CD8-positive, alpha-beta memory T cell (primary cell): ENCODE measurements at places on chromosomes 2 and 18. TPM values are rescaled to one million over a fixed set of nuclear protein-coding genes. Genes with fewer than 3 reads are reported as not detected.

- no peaks in the 10 kb centered on the region for H3K4me1 ChIP-seq
- no peaks in the 10 kb centered on the region for H3K36me3 ChIP-seq
- H3K27me3 ChIP-seq, result no peaks in the 10 kb centered on the region
- H3K4me3 ChIP-seq, result no peak overlapping the region
- no peak overlapping the region for H3K27ac ChIP-seq
These were observed 166.8 kb downstream of the NRP2 start for GRCh38 chr2:205849136-205849535.

DNA sequence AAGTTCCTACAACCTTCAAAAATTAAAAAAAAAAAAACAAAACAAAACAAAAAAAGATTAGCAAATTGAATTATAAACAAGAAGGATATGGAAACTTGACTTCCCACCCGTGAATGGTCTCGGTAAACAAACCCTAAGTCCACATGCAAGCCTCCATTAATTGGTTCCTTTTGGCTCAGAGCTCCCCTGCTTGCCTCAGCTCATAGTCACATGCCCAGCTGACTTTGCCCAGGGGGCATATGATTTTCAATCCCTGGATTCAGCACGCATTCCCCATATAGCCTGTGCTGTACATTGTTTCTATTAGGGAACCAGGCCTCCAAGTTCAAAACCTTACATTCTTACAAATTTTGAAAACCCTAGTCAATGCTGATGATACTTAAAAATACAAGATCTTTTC is 95.0 kb downstream of the PID1 start:
- no peaks in the 10 kb centered on the region for H3K36me3 ChIP-seq
- H3K4me1 ChIP-seq, result no peaks in the 10 kb centered on the region
- no peak overlapping the region for H3K27ac ChIP-seq
- no peak for DNase-seq
- H3K27me3 ChIP-seq, result no peaks in the 10 kb centered on the region

- DNase-seq, result no peak
- H3K4me1 ChIP-seq, result no peaks in the 10 kb centered on the region
- H3K27ac ChIP-seq, result no peak overlapping the region
- H3K27me3 ChIP-seq, result no peaks in the 10 kb centered on the region
- no peak overlapping the region for H3K4me3 ChIP-seq
- H3K36me3 ChIP-seq, result peaks cover 1% of the 10 kb centered on the region
These were observed 209.8 kb downstream of the PHLPP1 start for GRCh38 chr18:62925031-62925688.

DNA sequence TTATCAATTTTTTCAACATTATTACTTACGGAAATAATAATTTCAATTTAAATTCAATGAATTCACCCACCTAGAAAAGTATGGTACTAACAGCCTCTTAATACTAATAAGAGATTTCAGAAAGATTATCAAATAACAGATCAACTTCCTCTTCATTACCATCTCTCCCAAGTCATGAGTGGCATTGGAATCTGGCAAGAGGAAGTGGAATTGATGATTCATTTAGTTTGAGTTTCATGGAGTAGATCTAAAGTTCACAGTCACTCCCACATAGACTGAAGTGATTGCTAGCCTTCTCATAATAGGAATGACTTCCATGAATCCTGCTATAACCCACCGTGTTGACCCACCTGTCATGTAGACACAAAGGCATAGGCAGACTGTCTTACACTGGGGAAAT is 77.7 kb upstream of the WDR75 start:
- no peak overlapping the region for H3K4me3 ChIP-seq
- no peaks in the 10 kb centered on the region for H3K4me1 ChIP-seq
- no peak overlapping the region for H3K27ac ChIP-seq
- H3K36me3 ChIP-seq, result no peaks in the 10 kb centered on the region
- no peaks in the 10 kb centered on the region for H3K27me3 ChIP-seq
- DNase-seq, result no peak

GRCh38 chr2:197097578-197098366 is 171.3 kb upstream of the PGAP1 start:
- DNase-seq, result no peak
- no peak overlapping the region for H3K4me3 ChIP-seq
- no peaks in the 10 kb centered on the region for H3K4me1 ChIP-seq
- no peak overlapping the region for H3K27ac ChIP-seq

GRCh38 chr2:763766-764525 is 86.7 kb upstream of the TMEM18 start:
- no peaks in the 10 kb centered on the region for H3K36me3 ChIP-seq
- DNase-seq, result no peak
- H3K27ac ChIP-seq, result no peak overlapping the region
- no peak overlapping the region for H3K4me3 ChIP-seq
- H3K27me3 ChIP-seq, result no peaks in the 10 kb centered on the region

DNA sequence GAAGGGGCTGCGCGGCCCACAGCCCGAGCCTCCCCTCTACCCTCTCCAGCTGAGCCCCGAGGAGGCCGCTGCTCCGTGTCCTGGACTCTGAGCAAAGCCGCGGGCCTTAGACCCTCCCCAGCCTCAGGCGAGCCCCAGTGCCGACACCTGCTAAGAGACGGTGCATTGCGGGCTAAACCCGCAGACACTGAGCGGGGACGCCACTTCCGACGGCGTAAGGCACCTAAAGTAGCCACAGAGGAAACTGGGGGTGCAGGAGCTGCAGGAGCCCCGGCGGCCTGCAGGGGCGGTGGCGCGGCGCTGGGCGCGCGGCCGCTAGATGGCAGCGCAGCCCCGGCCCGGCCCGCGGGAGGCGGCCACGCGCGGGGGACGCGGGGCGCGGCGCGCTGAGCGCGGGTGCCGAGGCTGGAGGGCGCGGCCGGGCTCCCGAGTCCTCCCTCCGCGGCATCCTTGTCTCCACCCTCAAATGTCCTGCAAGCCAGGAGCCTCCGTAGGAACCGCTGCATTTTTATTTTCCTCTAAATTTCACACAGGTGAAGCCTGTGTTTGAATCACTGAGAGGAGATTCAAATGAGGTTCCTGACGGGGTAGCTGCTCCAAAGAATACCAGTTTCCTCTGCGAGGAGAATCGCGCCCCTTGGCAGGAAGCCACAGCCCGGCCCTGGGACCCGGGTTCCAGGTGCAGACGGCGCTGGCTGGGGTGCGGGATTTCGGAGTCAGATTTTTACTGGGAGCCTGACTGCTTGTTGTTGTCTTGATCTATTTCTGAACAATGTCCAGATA is 650.5 kb downstream of the GALR1 start:
- no peaks in the 10 kb centered on the region for H3K36me3 ChIP-seq
- DNase-seq, result peak; percentile 50
- H3K27ac ChIP-seq, result no peak overlapping the region
- no peaks in the 10 kb centered on the region for H3K27me3 ChIP-seq
- H3K4me3 ChIP-seq, result no peak overlapping the region

DNA sequence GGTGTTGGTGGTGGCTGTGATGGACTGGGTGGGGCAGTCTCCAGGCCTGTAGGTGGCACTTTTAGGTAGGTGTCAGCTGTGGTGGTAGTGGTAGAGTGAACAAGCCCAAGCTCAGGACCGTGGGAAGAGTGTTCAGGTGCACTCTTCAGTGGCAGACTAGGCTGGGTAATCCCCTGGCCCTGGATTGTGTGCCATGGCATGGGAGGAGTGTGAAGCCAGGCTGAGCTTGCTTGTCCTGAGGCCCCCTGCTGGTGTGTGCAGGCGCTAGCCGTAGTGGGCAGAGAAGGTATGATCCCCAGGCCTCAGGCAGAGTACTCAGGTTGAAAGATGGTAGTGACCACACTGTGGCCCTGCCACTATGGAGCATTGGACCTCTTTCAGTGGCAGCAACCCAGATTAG is 850.3 kb downstream of the DSC3 start:
- H3K27me3 ChIP-seq, result no peaks in the 10 kb centered on the region
- H3K27ac ChIP-seq, result no peak overlapping the region
- H3K4me3 ChIP-seq, result no peak overlapping the region
- DNase-seq, result no peak
- no peaks in the 10 kb centered on the region for H3K4me1 ChIP-seq

The KLHL30 gene
- not detected for total RNA-seq

The GALM gene
- 107 TPM for total RNA-seq
